ENCODE measurements at places on chromosomes 4 and X.

GRCh38 chr4:131426023-131426758, 1722.9 kb upstream of the PCDH10 start:
- no peak for DNase-seq

- DNase-seq = peak; percentile 27
These were observed 13.1 kb downstream of the TCEAL7 start for GRCh38 chrX:103343105-103343504.

DNA sequence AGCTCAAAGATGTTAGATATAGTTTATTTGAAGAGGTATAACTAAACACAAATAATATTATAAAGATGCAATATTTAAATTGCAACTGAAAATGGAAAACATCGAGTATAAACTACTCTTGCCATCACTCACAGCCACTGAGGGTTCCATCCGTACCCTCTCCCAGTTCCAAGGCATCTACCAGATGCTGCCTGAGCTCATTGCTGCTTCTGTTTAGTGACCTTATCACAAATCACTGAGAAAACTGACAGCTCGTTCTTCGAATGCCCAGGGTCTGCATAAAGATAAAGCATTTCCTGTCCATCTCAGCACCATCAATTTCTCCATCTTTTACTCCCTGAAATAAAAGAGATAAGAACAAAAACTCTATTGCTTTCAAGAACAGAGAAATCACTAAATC, 391.7 kb upstream of the NWD2 start:
- no peak for DNase-seq

DNA sequence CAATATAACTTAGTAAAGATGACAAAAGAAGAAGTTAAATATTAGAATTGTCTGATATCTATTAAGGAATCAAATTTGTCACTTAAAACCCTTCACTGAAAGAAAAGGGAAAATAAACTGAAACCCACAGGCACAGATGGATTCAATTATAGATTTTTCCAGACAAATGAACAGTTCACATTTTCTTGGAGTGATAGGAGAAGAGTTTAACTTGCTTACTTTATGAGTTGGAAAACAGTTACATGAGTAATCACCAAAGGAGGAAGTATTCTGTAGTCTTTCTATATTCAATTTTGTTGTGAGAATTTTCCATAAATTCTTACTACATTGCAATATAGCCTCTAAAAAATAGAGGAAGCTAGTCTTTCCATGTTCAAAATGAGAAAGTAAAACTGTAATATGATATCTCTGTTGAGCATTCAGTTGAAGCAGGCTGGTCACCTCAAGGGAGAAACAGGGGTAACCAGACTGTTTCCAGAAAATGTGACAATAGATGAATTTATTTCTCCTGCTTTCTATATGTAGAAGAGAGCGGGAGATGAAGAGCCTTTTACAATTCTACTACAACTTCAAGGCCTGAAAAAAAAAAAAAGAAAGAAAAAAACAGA, 330.3 kb upstream of the EPHA5 start:
- no peak for DNase-seq

DNA sequence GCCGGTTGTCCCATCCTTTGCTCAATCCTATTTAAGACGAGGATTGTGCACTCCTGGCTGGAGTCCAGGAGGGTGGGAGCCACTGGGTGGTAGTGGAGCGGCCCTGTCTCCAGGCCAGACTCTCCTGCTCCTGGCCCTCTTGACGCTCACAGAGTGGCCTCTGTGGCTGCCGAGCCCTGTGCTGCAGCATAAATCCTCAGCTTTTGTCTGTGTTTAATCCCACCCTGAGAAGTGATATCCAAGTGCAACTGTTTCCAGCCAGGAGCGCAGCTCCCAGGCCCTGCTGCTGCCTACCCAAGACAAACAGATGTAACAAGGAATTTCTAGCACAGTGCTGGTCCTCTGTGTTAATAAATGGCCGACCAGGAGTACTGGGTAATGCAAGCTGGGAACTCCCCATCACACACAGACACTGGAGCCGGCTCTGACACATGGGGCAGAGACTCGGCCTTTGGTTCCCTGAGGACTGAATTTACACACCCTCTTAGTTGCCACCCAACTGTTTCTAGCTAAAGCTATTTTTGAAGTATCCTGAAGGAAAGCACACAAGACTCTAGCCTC, 85.3 kb downstream of the GATB start:
- no peak for DNase-seq

- no peak for DNase-seq
These were observed 166.4 kb downstream of the PARM1 start for GRCh38 chr4:75099321-75099720.

GRCh38 chr4:16290681-16291420, 64.6 kb upstream of the TAPT1 start:
- no peak for DNase-seq

DNA sequence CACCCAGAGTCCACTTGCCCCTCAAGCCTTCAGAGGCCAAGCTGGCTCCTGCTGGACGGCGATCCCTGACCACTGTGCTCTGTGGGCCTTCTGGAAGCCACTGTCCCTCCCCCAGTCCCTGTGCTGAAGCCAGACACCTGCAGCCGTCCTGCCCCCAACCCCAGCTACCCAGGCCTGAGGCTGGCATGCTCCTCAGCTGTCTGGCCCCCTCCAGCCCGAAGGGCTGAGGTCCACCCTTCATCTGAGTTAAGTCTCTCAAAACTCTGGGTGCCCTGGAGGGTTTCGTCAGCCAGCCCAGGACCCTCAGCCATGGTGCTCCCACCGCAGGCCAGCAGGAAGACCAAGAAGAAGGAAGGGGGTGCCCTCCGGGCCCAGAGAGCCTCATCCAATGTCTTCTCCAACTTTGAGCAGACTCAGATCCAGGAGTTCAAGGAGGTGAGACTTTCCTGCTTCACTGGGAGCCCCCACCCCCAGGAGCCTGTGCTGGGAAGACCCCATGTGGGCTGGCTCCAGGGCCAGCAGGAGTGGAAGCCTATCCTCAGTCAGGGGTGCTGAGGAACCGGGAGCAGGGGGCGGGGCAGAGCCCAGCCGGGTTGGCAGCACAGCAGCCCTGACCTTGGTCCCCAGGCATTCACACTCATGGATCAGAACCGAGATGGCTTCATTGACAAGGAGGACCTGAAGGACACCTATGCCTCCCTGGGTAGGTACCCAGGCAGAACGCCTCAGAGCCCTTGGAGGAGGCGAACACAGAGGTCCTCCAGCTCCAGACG, 4.2 kb downstream of the MYL5 start:
- DNase-seq = no peak

- no peak for DNase-seq
These were observed 756.5 kb upstream of the AGA start for GRCh38 chr4:178198691-178199090.

DNA sequence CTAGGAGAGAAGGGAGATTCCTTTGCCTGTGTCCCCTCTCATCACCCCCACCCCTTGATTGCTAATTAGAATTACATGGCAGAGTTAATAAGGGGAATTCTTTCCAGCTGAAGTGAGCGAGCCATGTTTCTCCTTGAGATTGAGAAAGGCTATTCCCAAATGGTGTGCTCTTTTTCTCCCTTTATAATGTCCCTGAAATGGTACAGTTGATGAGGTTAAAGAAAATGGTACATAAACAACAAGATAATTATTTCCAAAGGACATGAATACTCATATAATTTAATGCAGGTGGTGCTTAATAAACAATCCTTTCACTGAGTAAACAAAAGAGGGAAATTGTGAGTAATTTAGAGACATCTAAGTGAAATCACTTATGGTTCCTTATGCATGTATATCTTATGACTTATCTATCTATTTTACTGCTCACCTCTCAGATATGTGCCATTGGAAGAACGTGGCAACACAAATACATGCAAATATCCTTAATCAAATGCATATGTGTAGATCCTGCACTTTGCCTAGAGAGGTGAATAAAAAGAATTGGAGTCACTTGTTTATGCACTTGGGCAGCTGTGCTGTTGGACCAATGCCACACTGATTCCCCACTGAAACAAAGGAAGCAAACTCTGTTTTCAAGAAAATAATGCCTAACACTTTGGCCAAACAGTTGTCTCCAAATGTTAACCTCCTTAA, 106.6 kb upstream of the WDR44 start:
- no peak for DNase-seq
